ENCODE measurements at places on chromosomes 2 and 18.

GRCh38 chr2:65710779-65711295, 278.4 kb upstream of the SPRED2 start:
- peak; percentile 55 for DNase-seq

DNA sequence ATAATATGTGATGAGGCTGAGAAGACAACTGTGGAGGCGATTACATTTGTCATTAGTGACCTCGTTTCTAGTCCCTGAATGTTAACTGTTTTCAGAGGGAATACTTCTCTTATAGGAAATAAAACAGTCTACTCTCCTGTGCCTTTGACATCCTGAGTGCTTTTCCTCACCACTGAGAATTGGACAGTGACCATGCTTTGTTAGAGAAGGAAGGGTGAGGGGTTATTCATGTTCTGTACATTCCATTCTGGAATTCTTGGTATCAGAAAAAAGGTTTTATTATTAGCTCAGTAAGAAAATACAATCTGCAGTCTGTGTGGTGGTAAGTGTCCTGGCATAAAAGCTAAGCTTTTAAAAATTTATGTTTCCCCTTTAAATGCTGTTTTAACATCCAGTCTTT, 58.8 kb downstream of the PARD3B start:
- DNase-seq, result no peak

GRCh38 chr2:105868060-105868459, 123.3 kb downstream of the NCK2 start:
- no peak for DNase-seq

- no peak for DNase-seq
Measured at GRCh38 chr2:60872510-60872928, 8.9 kb upstream of the REL start.

GRCh38 chr2:69518841-69519240, 81.6 kb upstream of the NFU1 start:
- DNase-seq, result no peak

DNA sequence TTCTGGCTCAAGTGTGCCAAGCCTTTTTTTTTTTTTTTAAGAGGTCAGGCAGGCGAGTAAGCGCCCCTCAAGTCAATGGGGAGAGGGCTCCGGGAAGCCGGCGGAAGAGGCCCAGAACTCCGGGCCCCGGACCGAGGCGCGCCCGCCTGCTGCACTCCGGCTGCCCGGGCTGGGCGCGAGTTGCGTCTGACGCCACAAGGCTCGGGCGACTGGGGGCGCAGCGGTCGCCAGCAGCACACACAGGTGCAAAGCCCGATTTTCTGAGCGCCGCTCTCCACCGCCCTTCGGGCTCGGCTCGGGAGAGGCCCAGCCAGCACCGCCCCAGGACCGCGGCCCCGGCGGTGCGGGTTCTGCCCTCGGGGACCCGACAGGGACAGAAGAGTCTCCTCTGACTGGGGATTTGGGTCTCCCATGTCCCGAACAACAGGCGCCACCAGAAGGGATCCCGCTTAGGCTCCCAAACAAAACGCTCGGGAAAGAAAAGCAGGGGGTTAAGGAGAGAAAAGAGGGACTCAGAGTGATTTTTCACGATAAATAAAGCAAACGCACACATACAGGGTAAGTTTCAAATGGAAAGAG, 787 bp downstream of the ERBB4 start:
- DNase-seq, result peak; percentile 10

- DNase-seq, result no peak
Measured at GRCh38 chr2:22854588-22854987, 530.4 kb upstream of the KLHL29 start.

DNA sequence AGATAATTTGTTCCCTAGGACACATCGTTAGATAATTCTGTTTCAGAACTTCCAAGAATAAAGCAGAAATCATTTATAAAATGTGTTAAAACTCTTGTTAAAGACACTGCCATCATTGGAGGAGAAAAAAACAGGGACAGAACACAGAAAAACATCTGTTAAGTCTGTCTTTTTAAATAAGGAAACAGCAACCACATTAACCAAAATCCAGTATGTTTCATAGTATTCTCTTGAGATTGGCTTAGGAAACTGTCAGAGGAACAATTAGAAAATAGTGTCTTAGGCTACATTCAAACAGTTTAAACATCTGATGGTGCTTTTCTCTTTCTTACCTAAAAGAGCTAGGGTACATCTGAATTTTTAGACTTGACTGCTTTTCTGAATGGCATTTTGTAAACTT, 81.6 kb downstream of the PMS1 start:
- no peak for DNase-seq

- no peak for DNase-seq
Measured at GRCh38 chr2:204931562-204931961, 386.3 kb downstream of the PARD3B start.

- no peak for DNase-seq
Measured at GRCh38 chr2:100194951-100195350, 52.6 kb upstream of the AFF3 start.

- no peak for DNase-seq
Measured at GRCh38 chr2:104443145-104443544, 410.8 kb upstream of the POU3F3 start.

DNA sequence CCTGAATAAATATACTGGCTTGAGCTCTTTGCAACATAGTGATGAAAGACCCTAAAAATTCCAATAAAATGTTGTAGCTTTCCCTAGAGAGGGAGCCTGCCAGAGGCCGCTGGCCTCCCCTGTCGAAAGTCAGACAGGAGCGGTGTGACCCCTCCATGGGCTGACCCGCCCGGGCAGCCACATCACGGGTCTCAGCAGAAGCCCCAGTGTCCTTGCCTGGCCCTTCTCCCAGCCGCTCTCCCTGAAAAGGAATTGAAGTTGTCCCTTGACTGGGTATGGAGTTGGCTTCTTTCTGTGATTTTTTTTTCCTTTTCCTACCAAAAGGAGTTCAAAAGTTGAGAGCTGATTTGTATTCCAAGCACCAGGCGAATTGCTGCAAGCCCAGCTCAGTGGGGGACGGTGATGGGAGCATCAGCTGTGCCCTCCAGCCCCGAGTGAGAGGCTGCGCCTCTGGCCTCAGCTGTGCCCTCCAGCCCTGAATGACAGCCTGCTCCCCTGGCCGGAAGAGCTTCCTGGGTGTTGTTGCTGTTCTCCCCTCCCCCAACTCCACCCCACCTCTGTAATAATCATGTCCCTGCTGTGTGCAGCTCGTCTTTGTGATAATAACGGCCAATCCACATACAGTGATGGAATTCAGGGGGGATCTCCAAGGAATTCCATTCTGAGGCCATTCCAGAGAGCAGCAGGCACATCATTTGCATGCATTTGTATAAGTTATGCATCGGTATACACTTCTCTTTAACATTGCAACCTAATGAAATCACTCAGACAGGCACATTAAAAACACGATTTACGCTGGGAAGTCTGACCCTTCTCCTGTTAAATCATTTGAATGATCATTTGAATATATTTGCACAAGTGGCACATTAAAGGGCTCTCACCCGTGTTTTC, 501.0 kb downstream of the EIPR1 start:
- DNase-seq, result no peak

- DNase-seq, result no peak
Measured at GRCh38 chr2:11109002-11109401, 46.3 kb upstream of the SLC66A3 start.

- DNase-seq, result no peak
Measured at GRCh38 chr2:134705861-134706586, 12.8 kb downstream of the TMEM163 start.

DNA sequence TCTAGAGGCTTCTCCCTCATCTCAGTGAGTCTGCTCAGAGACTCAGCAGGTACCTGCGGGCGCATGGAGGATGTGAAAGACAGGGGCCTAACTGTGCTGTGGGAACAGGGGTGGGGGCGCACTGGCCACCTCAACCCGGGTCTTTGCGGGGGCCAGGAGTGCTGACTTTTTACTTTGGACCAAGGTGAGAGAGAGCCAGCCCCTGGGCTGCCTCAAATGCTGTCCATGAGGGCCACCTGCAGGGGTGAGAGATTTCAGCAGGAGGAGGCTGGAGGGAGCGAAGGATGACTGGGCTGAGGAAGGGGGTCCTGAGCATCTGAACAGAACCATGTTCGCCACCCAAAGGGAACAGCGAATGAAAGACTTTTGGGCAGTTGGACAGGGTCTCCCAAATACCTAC, 129.4 kb downstream of the TNS1 start:
- no peak for DNase-seq

DNA sequence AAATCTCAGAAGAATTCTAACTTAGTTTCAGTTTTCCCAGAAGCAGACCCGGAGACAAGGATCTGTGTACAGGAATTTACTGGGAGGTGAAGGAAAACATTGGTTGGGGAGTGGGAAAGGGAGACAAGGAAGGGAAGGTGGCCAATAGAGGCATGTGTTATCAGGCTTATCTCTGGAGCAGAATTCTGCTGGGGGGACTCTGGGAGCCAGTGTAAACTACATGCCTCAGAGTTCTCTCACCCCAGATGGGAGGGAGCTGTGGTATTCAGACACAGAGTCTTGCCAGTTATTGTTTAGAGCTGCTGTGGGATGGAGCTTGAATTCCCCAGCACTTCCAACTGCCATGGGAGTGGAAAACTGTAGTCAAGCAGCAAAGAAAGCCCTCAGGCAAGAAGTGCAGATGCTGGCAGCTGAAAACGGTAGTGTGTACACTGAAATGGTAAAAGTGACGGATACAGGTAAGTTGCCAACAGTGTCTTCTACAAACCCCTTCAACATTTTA, 19.0 kb downstream of the DNPEP start:
- no peak for DNase-seq

- no peak for DNase-seq
Measured at GRCh38 chr2:150209746-150210145, 277.7 kb downstream of the RND3 start.

DNA sequence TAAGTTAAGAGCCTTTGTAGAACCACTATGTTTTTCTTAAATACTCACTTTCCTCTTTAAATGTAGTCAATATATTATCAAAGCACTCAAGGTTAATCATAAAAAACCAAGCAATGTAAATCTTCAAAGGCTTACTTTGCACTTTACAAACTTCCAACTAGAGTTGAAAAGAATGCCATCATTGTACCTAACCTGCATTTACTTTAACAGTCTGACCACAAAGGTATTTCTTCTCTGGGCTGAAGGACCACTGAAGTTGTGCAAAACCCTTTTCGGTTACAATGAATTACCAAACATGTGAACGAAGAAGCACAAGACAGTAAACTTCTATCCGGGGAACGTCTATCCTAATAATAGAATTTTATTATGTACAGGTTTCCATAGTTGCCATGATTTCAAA, 3.0 kb downstream of the HNRNPLL start:
- no peak for DNase-seq

DNA sequence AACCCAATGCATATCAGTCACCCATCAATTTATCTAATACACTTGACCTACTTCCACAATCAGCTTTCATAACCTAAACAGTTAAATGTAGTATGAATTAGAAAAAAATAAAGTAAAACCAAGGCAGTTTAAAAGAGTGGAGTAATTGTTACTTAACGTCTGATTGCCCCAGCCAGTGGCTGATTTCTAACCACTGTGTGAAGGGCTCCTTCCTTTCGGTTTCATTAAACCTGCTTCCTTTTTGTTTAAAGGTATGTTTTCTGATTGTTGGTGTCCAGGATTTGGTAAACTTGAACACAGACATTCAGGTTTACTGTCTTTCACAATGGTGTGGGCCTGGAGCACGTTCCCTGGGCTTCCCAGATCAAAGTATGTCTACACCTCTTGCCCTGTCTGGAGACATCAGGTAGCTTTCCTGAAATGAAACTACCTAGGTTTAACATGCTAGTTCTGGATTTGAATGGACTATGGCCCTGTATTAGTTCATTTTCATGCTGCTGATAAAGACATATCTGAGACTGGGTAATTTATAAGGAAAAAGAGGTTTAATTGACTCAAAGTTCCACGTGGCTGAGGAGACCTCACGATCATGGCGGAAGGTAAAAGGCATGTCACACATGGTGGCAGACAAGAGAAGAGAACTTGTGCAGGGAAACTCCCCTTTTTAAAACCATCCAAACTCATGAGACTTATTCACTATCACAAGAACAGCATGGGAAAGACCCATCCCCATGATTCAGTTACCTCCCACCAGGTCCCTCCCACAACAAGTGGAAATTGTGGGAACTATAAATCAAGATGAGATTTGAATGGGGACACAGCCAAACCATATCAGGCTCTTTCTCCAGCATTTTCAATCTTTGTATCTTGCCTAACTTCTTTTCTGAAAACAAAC, 605.2 kb upstream of the ID2 start:
- DNase-seq, result no peak

DNA sequence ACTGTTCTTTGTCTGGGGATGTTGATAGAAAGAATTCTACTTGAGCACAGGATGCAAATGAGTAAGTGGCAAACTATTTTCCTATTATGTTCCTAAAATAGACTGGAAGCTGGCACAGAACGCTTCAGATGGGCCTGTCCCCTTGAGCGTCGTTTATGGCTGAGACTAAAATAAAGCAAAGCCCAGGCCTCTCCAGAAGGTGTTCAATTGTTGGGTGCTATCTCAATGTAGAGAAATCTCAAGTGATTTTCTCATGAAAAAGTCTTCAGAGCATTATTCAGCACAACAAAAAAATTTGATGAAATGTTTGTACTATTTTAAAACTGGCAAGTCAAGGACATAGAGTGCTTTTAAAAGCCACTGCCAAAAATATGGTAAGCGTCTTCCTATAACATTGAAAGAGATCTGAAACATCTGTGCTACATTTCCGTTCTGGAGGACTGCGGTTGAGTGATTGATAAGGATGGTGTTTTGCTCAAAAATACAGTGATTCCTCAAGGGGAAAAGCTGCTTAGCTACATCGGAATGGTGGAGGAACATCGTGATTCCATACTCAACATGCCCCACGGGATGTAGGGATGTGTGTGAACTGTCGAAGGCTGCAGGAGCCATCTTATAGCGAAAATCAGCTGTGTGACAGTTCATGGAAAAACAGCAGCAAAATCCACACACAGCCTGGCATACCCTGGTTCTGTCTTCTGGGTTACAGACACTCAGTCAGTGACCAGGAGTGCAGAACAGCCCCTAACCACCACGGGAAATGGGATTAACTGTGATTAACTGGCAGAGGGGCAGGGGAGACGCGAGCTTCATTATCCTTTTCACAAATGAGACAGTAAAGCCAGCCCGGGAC, 10.4 kb upstream of the LRRFIP1 start:
- DNase-seq, result no peak

DNA sequence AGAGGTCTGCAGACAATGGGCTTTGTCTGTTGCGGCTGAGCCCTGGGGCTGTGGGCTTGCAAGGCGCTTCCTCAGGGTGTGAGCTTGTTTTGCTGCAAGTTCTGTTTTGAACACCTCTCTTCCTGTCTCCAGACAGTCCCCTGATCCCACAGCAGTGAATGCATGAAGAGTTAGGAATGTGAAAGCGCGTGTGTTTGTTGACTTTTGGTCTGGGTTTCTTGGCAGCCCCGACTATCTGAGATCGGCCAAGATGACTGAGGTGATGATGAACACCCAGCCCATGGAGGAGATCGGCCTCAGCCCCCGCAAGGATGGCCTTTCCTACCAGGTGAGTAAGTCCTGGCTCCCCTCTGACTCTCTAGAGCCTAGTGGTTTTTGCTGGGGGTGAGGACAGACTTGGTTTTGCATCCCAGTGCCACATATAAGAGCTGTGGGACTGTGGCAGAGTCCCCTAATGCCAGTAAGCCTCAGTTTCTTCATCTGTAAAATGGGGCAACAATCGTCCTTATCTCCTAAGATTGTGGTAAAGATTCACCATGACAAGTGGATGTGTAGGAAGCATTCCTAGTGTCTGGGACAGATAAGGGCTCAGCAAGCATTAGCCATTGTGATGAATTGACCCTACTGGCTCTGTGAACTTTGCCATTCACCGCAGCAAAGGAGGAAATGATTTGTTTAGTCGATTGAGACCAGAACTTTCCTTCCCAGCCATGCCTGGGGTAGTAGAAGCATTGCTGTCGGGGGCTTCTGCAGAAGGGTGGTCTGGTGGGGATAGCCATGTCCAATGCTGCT, 3.0 kb downstream of the LBH start:
- DNase-seq, result no peak

GRCh38 chr18:61998957-61999356, 106.2 kb upstream of the RNF152 start:
- no peak for DNase-seq

Measured in HEK293T (cell line).